ENCODE measurements at places on chromosomes 6 and 20.

DNA sequence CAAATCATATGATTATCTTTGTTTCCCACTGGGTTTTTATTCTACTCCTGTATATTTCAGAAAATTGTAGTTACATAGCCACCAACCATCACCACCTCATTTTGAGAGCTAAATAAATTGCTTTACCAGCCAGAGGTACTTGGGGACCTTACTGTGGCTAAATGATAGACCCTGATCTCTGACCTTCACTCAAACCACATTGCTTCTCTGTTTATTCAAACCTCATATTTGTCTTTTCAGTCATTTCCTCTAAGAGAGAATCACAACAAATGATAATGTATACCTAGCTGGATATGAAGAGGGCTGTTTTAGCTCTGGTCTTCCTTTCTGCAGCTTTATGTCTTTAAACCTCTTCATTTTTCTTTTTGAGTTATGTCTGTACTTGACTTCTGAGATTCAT, 142.8 kb downstream of the ADGB start:
- DNase-seq, result no peak

GRCh38 chr20:35013421-35014411, 58.0 kb downstream of the MYH7B start:
- no peak for DNase-seq

GRCh38 chr6:87742106-87742505, 40.1 kb upstream of the AKIRIN2 start:
- DNase-seq, result no peak

DNA sequence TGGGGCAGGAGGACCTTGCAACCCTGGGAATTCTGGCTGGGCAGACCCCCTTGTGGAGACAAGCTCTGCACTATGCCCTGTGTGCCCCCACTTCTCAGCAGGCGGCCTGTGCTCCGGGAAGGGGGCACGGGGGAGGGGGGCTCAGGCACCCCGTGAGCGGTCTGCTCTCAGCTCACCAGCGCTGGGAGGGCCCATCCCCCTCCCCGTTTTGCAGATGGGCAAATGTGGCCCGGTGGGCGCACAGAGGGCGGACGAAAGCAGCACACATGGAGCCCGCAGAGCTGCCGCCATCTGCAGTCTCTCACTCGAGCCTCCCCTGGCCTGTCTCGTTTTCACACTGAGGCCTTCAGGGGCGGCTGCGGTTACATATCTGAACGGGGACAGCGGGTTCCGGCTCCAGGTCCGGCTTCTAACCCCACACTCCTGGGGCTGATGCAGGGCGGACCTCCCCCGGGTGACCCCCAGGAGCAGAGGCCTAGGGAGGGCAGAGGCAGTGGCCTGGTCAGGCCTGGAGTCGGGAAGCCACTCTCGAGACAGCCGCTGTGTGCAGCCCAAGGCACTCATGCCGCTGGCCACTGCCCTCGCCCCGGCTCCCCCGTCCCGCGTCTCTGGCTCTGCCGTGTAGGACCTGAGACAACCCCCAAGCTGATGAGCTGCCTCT, 13.9 kb downstream of the CHRNA4 start:
- no peak for DNase-seq

GRCh38 chr20:61483336-61484067, 231.4 kb downstream of the CDH4 start:
- DNase-seq, result no peak

All from DMS153 (cell line).